ENCODE measurements at places on chromosomes 4 and X. TPM values are rescaled to one million over a fixed set of nuclear protein-coding genes. Genes with fewer than 3 reads are reported as not detected.

MPP1 gene
- total RNA-seq, result 18.8 TPM

BEND4 gene
- 0.12 TPM for total RNA-seq

HPSE gene
- total RNA-seq, result 0.75 TPM

FRYL gene
- 62.0 TPM for total RNA-seq

HTR2C gene
- under 0.01 TPM for total RNA-seq

Measured in uterine smooth muscle cell (primary cell).